ENCODE measurements at places on chromosomes 1 and 21. TPM values are rescaled to one million over a fixed set of nuclear protein-coding genes. Genes with fewer than 3 reads are reported as not detected.

The RSPO1 gene
- not detected for total RNA-seq

GRCh38 chr1:204972426-204972825 is 70.6 kb upstream of the CNTN2 start:
- no peak for DNase-seq
- no peak overlapping the region for H3K27ac ChIP-seq
- H3K27me3 ChIP-seq: no peaks in the 10 kb centered on the region

The MYOG gene
- not detected for total RNA-seq

GRCh38 chr21:14773777-14774345 is 227.7 kb upstream of the SAMSN1 start:
- no peaks in the 10 kb centered on the region for H3K27me3 ChIP-seq
- DNase-seq: peak; percentile 43
- H3K27ac ChIP-seq: no peak overlapping the region
- no peaks in the 10 kb centered on the region for H3K4me1 ChIP-seq
- H3K4me3 ChIP-seq: no peak overlapping the region

DNA sequence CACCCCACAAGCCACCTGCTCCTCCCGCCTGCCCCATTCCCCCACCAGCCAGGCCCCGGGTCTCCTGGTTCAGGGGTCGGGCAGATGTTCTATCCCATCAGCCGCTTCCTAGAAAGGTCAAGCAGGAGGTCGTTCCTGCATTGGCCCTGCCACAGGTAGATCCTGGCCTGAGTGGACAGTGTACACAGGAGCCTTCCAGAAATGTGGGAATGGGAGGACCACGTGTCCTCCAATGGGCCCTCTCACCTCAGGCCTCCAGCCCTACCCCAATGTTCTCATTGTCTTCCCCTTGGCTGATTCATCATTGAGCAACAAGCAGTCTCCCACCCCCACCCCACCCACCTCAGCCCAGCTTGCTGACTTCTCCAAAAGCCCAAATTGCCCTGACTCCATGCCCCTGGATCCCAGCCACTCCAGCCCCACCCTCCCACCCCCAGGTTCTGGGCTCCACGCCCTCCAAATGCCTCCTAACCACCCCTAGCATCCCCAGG is 2.1 kb downstream of the S100A16 start:
- H3K27ac ChIP-seq: no peak overlapping the region
- H3K27me3 ChIP-seq: no peaks in the 10 kb centered on the region
- DNase-seq: no peak
- H3K36me3 ChIP-seq: no peaks in the 10 kb centered on the region

- no peak overlapping the region for H3K4me3 ChIP-seq
- H3K4me1 ChIP-seq: no peaks in the 10 kb centered on the region
- H3K36me3 ChIP-seq: no peaks in the 10 kb centered on the region
- no peak overlapping the region for H3K27ac ChIP-seq
- no peaks in the 10 kb centered on the region for H3K27me3 ChIP-seq
- DNase-seq: no peak
These were observed 1125.3 kb upstream of the ADGRL2 start for GRCh38 chr1:80675454-80675853.

The OR2AK2 gene
- 0.35 TPM for total RNA-seq

DNA sequence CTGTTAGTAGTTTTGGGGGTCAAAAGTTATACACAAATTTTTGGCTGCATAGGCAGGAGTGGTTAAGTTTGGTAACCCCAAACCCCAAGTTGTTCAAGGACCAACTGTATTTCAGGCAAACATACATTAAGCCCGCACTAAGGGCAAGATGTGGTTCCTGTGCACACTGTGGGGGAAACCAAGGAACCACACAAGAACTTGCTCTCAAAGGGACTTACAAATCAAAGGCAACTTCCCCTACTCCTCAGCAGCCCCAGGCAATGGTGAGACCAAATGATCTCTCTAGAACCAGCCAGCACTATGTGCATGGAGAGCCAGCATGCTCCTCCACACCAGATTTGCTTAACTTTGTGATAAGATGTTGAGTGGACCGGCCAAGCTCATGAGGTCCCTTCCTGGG is 35.3 kb downstream of the PACC1 start:
- no peaks in the 10 kb centered on the region for H3K36me3 ChIP-seq
- H3K27ac ChIP-seq: no peak overlapping the region
- no peaks in the 10 kb centered on the region for H3K4me1 ChIP-seq
- H3K4me3 ChIP-seq: no peak overlapping the region
- DNase-seq: no peak
- no peaks in the 10 kb centered on the region for H3K27me3 ChIP-seq

The HCRTR1 gene
- total RNA-seq: not detected

DNA sequence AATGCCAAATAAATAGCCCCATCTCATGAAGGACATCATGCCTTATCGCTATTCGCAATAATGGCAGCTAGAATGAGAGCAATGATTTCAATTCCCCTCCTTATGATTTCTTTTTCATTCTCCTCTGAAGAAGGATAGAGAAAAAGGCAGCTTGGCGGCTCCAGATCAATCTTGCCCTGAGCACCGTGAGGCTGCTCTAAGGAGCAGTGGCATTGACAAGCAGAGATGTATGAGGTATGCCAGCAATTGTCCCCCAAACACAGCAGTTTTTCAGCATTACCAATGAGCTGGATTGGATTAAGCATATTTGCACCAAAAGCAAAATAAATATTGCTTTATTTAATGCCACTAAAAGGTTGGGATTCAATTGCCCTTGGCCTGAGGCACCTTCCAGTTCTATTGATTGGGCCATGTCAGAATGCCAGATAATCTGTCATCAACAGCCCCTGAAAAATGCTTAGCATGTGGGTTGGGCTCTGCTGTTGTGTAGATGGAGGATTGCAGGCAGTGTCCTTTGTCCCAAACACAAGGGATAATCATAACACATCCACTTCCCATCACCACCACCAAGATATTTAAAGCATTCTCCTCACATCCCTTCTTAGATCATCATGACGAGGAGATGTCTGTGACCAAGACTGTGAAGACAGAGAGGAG is 135.7 kb downstream of the BEND5 start:
- no peak for DNase-seq
- no peaks in the 10 kb centered on the region for H3K27me3 ChIP-seq
- no peaks in the 10 kb centered on the region for H3K36me3 ChIP-seq
- H3K27ac ChIP-seq: no peak overlapping the region
- no peaks in the 10 kb centered on the region for H3K4me1 ChIP-seq

GRCh38 chr1:53725238-53725689 is 13.7 kb downstream of the GLIS1 start:
- no peaks in the 10 kb centered on the region for H3K4me1 ChIP-seq
- H3K27ac ChIP-seq: no peak overlapping the region
- H3K27me3 ChIP-seq: no peaks in the 10 kb centered on the region

DNA sequence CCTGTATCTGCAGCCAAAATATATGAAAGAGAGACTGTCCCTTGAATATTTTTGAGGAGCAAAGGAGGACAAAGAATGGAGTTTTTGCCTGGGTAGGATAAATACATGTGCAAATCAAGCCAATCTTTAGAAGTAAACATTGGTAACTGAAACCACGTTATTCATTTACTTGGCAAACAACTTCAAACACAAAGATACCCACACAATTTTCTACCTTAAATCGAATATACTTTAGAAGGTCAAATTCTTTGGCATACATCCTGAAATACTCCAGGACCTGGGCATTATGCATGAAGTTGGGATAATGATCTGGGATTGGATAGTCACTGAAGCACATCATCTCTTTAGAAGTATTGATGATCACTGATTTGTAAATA is 9.6 kb downstream of the FMO5 start:
- no peak overlapping the region for H3K27ac ChIP-seq
- H3K4me1 ChIP-seq: no peaks in the 10 kb centered on the region
- H3K36me3 ChIP-seq: no peaks in the 10 kb centered on the region
- H3K27me3 ChIP-seq: no peaks in the 10 kb centered on the region
- no peak for DNase-seq
- no peak overlapping the region for H3K4me3 ChIP-seq

GRCh38 chr1:100806601-100807000 is 87.1 kb downstream of the VCAM1 start:
- no peaks in the 10 kb centered on the region for H3K36me3 ChIP-seq
- no peak overlapping the region for H3K27ac ChIP-seq
- no peaks in the 10 kb centered on the region for H3K4me1 ChIP-seq

DNA sequence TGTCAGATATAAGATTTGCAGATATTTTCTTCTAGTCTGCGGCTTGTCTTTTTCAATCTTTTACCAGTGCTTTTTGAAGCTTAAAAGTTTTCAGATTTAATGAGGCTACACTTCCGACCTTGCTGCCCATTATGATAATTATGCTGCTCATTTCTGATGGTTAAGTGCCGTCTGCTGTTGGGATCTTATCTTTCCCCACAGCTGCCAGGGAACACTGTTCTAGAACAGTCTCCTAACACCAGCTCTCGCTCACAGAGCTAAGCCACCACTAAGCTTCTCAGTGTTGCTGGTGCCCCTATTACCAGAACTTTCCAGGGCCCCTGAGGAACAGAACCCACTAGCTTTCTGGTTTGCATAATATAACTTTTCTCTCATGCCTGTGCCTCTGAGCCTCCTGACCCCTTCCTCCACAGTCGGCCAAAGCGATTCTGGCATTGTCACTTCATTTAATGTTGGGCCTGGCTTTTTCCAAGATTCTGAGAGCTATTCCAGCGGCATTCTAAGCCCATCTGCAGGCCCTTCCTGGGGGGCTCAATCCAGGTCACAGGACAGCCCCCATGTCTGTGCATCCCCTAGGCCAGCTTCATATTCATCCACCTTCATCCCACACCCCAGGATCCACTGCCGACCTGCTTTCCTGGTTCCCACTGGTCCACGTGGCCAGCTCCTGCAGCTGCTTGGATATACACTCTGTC is 237.0 kb downstream of the PTPRU start:
- H3K27me3 ChIP-seq: no peaks in the 10 kb centered on the region
- no peaks in the 10 kb centered on the region for H3K36me3 ChIP-seq
- H3K4me3 ChIP-seq: no peak overlapping the region
- no peaks in the 10 kb centered on the region for H3K4me1 ChIP-seq
- no peak for DNase-seq
- no peak overlapping the region for H3K27ac ChIP-seq

The DDOST gene
- total RNA-seq: 96.9 TPM

GRCh38 chr1:3161176-3161840 is 92.3 kb downstream of the PRDM16 start:
- no peak overlapping the region for H3K27ac ChIP-seq
- H3K4me3 ChIP-seq: peak overlapping the region; percentile 11
- H3K36me3 ChIP-seq: no peaks in the 10 kb centered on the region
- no peaks in the 10 kb centered on the region for H3K27me3 ChIP-seq
- no peak for DNase-seq
- H3K4me1 ChIP-seq: no peaks in the 10 kb centered on the region

- DNase-seq: no peak
- H3K27ac ChIP-seq: no peak overlapping the region
- H3K27me3 ChIP-seq: no peaks in the 10 kb centered on the region
These were observed 71.9 kb downstream of the ST3GAL3 start for GRCh38 chr1:43779266-43779665.
